Cortex of kidney (tissue), 1 donor: ENCODE measurements at places on chromosomes 7 and 10.

GRCh38 chr10:129966370-129966888, 2.4 kb upstream of the EBF3 start:
- no peak for DNase-seq

DNA sequence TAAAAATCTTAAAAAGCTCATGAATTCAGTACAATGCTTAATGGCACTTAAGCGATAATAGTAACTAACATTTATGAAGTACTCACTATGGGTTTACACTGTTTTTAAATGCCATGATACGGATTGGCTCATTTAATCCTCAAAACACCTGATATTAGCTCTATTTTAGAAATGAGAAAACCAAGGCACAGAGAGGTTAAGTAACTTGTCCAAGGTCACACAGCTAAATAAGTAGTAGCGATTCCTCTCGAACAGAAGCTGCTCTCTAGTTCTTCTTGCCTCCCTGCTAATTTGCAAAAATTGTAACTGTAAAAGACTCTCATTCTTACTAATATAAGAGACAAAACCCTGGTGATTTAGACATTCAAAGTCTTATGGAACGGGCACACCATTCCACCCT, 110.7 kb upstream of the RHEB start:
- DNase-seq = no peak

- DNase-seq = no peak
Observed at GRCh38 chr7:110675383-110676103, 415.4 kb upstream of the LRRN3 start.

DNA sequence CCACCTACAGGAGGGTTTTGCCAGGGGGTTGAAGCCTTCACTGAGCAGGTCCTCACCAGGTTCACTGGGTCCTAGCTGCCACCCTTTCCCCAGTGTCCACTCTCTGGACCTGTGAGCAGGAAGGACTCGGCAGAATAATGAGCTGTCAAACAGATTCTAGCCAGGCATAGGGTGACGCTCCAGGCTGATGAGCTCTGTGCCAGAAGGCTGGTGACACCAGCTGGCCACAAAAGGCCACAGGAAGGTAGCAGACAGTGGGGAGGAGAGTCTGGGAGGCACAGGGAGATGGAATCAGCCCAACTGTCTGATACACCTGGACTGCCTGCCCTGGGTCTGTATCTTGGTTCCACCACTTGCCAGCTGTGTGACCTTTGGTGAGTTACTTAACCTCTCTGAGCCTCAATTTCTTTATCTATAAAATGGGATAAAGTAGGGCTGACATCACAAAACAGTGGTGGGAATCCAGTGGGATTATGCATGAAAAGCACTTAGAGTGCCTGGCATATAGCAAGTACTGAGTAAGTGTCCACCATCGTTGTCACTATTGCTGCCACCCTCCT, 26.7 kb upstream of the NDST2 start:
- no peak for DNase-seq

- no peak for DNase-seq
Observed at GRCh38 chr10:100981178-100981772, 6.0 kb downstream of the MRPL43 start.

- no peak for DNase-seq
Observed at GRCh38 chr7:114160925-114161324, 242.1 kb upstream of the PPP1R3A start.

DNA sequence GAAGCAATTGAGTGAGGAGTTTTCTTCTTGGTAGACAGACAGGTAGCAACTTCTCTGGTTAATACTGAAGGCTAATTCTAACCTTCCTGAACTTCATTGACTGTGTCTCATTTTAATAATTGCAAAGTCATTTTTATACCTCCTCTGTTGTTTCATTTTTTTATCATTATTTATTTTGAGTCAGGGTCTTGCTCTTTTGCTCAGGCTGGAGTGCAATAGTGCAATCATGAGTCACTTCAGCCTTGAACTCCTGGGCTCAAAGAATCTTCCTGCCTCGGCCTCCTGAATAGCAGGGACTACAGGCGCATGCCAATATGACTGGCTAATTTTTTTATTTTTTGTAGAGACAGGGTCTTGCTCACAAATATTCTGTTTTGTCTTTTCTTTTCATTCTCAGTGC, 45.4 kb downstream of the APBB1IP start:
- no peak for DNase-seq
